ENCODE measurements at places on chromosomes 11 and 22.

DNA sequence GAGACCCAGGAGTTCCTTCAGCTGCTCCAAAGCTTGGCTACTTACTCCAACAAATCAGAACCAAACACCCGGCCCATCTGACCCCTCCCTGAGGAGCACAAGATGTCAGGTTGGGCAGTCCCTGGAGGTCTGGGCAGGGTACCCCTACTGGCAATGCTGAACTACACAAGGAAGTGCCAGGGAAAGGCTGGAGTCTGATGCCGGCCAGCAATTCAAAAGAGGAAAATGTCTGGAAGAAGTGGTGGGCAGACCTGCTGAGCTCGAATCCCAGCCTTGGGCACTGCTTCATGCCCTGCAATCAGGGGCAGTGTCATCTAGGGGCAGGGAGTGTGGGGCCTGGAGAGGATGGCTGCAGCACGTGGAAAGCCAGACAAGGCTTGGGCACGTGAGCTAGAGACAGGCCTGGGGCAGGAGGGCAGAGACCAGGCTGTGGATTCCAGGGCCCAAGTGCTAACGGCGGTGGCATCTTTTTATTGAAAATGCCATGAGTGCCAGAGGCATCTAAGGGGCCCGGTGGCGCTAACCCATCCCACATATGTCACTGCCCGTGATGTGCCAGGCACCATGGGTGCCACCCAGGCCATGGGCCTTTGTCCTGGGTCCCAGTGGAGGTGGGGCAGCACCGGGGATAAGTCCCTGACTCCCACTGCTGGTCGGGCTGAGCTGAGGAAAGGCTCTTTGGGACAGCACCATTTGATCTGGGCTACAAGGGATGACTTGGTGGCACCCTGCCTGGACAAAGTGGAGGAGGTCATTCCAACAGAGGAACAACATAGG, 97.9 kb upstream of the PITPNB start:
- no peak for DNase-seq

DNA sequence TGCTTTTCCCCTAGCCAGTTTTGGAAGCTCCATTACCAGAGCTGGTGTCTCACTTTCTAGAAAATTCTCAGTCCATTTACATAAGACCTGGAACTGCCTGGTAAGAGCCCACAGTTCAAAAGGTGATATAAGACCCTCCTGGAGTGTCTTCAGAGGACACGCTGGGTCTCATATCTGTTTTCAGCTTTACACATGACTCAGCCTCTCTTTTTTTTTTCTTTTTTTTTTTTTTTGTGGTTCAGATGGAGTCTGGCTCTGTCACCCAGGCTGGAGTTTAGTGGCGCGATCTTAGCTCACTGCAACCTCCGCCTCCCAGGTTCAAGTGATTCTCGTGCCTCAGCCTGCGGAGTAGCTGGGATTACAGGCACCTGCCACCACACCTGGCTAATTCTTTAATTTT, 30.7 kb downstream of the WEE1 start:
- no peak for DNase-seq

- no peak for DNase-seq
These were observed 233.4 kb downstream of the ST3GAL4 start for GRCh38 chr11:126588630-126589491.

DNA sequence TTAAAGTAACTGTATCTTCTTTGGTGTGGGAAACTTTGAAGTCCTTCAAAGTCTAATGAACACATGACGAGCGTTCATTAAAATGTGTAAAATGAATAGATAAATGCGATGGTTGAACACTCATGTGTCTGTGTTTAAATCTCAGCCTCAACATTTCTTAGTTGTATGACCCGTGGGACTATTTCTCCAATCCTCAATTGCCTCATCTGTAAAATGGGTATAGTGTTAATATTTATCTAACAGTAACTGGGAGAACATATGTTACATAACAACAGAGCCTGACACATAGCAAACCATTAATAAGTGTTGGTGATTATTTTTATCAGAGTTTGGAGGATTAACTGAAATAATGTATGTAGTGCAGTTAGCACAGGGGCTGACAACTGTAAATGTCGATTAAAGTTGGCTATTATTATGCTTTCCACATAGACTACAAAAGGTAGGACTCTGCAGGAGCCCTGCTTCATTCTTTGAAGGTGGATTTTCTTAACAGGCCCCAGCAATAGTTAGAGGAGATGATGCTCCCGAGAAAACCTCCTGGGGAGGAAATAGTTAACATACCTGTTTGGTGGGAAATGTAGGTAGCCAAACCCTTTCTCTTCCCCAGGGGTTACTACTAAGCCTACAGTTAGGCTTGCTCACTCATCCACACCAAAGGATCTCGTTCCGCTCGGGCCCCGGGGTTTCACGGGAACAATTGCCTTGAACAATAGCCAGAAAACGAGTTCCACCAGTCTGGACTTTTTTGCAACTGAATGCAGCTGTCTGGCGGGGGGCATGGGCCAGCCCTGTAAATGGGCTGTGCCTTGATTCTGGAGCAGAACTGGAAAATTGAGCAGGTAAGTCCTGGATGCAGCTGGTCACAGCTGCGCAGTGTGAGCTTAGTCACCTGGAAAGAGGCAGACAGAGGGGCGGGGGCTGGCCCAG, 133.4 kb downstream of the DBX1 start:
- DNase-seq: no peak

DNA sequence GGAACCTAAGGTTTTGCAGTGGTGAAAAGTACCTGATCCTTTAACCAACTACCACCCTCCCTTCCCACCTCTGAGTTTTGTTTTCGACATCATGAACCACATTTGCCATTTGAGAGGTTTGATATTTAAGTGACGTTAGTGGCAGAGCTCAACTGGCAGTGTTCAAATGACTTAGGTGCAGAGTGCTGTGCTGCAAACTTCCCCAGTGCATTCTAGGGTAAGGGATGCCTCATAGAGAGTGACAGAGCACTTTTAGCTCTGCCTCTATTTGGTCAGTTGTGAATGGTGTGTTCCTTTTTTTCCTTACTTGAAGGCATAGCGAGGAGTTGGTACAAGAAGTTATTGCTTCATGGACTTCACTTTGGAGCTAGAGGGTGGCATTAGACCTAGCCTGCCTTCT, 9.4 kb downstream of the BMAL1 start:
- no peak for DNase-seq

GRCh38 chr22:41524251-41524661, 20.0 kb downstream of the POLR3H start:
- DNase-seq: no peak

- peak; percentile 38 for DNase-seq
These were observed 16.1 kb downstream of the DGCR2 start for GRCh38 chr22:19105867-19106802.

- no peak for DNase-seq
These were observed 72.8 kb upstream of the MYOD1 start for GRCh38 chr11:17646451-17647145.

- no peak for DNase-seq
These were observed 80.1 kb downstream of the EMSY start for GRCh38 chr11:76524919-76525318.

DNA sequence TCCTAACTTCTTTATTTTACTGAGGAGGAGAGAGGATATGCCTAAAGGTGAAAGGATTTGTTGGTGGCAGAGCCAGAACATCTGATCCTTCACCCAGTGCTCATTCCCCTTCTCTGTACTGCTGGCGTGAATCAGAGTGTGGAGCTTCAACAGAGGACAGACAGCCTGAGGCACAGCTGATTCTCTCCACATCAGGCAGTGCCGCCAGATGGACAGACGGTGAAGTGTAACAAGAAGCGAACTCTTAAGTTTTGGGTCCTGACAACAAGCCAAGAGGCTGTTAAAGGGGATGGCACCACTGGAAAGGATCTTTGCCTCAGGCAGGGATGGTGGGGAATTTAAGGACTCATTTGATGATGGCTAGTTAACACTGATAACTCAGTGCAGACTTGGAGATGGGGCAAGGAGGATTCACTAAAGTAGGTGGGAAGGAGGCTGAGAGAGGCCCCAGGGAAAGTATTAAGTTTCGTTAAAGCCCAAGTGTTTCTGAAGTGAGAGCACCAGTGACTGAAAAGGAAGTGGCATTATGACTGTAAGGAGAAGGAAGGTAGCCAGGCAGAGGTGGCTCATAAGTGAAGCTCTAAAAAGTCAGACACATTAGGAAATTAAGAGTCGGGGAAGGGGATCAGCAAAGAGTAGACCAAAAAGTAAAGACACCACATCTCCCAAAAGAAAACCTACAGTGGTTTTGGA, 81.3 kb downstream of the CLPB start:
- no peak for DNase-seq

Data from activated T-cell treated with anti-CD3 and anti-CD28 coated beads, Interleukin-2, amount 50 U/mL, for 4 hours (primary cell).